ENCODE measurements at places on chromosomes 13 and 19.

GRCh38 chr19:33060586-33060985 lies 4.1 kb downstream of the RHPN2 start:
- DNase-seq, result no peak

GRCh38 chr19:19460761-19461265 lies 54.5 kb downstream of the TSSK6 start:
- no peak for DNase-seq

DNA sequence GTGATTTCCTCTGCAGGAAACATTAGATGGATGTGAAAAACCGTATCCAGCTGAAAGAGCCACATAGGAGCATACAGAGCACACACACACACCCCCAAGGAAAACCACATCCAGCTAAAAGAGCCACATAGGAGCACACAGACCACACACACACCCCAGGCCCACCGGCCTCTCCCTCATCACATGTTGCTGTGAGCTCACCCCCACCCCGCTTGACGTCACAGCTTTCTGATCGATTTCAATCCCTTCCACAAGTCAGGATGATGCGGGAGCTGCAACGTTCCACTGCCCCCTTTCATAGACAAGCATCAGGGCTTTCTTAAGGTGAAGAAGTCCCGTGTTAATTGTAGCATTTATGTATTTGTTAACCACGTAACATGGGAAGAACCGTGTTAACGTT lies 72.4 kb upstream of the SOX1 start:
- DNase-seq, result no peak

- DNase-seq, result no peak
Observed at GRCh38 chr13:88887045-88887662, 1216.0 kb downstream of the SLITRK5 start.

DNA sequence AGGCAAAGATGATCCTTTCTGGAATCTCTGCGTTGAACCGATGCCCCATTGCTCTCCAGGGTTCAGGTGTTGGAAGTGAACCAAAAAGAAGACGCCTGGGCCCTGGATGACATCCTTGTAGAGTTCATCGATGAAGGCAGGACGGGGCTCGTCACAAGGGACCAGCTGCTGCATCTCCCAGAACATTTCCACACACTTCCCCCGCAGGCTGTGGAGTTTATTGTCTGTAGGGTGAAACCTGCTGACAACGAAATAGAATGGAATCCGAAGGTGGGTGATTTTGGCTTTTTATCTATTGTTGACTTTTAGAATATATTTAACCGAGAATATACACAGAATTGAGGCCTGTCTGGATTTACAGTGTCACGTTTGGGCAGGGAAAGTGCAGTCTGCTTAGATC lies 58.4 kb downstream of the SLC7A9 start:
- no peak for DNase-seq

DNA sequence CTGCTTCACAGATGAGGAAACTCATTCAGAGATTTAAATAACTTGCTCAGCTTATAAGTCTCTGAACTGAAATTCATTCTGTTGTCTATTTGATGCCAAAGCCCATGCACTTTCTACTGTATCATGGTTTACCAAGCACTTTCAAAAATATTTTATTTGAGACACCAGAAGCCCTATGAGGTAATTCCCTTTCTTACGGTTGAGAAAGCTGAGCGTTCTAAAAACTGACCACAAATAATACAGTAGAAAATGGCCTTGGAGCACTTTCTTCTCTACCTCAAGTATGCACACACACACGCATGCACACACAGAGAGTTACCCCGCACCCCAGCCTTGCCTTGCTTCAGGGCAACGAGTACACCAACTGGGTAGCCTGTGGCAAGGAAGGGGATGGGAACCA lies 228.5 kb downstream of the RFC3 start:
- no peak for DNase-seq

GRCh38 chr19:38045554-38046253 lies 138.7 kb downstream of the SIPA1L3 start:
- DNase-seq, result no peak

GRCh38 chr19:58183817-58184215 lies 955 bp downstream of the ZNF274 start:
- peak; percentile 13 for DNase-seq
